Adrenal gland (tissue), 19 donors: ENCODE measurements at places on chromosomes 13 and 19. TPM values are rescaled to one million over a fixed set of nuclear protein-coding genes. Genes with fewer than 3 reads are reported as not detected.
A peak's percentile ranks its signal among the peaks of the same experiment; 100 is the strongest.

The FBXO27 gene
- 13.3 TPM for total RNA-seq

The AMER2 gene
- not detected for total RNA-seq

The TSC22D1 gene
- 59.3 TPM for total RNA-seq

The GRK1 gene
- total RNA-seq = not detected

The KLK15 gene
- 1.0 TPM for total RNA-seq

DNA sequence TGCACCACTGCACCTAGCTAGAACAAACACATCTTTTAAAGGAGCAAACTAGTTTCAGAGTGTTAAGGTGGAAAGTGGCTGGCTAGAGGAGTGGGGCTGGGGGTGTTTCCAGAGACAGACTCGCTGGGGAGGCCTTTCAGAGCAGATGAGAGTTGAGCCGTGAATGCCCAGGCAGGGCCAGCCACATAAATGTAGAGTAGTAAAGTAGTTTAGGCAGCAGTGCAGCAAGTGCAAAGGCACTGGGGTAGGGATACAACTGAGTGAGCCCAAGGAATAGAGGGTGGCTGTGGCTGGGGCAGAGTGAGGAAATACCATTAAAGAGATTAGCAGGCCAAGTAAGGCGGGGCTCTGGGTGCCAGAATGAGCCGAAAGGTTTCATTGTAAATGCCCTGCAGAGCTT, 72.0 kb downstream of the ALOX5AP start:
- no peak for DNase-seq
- H3K4me3 ChIP-seq = no peak overlapping the region
- no peaks in the 10 kb centered on the region for H3K36me3 ChIP-seq
- H3K27me3 ChIP-seq = no peaks in the 10 kb centered on the region

GRCh38 chr13:51453959-51454703, 1.3 kb upstream of the INTS6 start:
- peaks cover 36% of the 10 kb centered on the region for H3K4me1 ChIP-seq
- H3K27ac ChIP-seq = peak overlapping the region; percentile 99
- no peaks in the 10 kb centered on the region for H3K36me3 ChIP-seq

DNA sequence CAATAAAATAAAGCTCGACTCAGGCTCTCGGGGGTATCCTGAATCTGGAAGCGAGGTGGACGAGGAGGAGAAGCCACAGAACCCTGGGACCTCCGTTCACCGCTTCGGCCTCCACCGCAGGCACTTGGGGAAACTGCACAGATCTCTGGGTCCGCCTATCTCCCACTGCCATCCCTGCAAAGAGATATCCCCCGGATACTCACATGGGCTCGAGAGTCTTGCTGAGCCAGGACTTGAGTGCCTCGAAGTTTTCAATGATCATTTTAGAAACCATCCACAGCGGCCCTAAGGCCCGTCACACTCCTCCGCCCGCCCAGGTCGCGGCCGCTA, 589 bp downstream of the RBM26 start:
- no peak for DNase-seq
- peak overlapping the region; percentile 77 for H3K4me3 ChIP-seq
- H3K27ac ChIP-seq = peak overlapping the region; percentile 94
- no peaks in the 10 kb centered on the region for H3K36me3 ChIP-seq

DNA sequence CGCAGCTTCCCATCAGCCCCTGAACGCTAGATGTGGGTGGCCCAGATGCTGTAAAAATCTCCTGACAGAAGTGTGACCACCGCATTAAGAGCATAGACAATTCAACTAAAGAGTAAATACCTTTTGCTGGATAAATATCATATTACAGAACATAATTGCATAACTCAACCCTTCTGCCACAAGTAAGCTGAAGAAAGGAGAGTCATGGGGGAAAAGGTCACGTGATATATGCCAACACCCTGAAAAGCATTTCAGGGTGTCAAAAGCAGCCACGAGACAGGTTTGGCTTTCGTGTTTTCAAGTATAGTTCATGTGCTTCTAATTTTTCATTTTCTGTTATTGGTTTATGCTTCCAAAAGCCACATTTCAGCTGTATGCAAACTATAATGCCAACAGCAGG, 71.3 kb downstream of the LHFPL6 start:
- no peaks in the 10 kb centered on the region for H3K27me3 ChIP-seq
- no peak overlapping the region for H3K27ac ChIP-seq
- H3K4me3 ChIP-seq = no peak overlapping the region
- H3K4me1 ChIP-seq = peaks cover 30% of the 10 kb centered on the region
- H3K36me3 ChIP-seq = no peaks in the 10 kb centered on the region

- peak; percentile 8 for DNase-seq
- H3K27me3 ChIP-seq = no peaks in the 10 kb centered on the region
- no peak overlapping the region for H3K4me3 ChIP-seq
- no peaks in the 10 kb centered on the region for H3K36me3 ChIP-seq
Measured at GRCh38 chr13:97921176-97921816, 32.2 kb upstream of the IPO5 start.

DNA sequence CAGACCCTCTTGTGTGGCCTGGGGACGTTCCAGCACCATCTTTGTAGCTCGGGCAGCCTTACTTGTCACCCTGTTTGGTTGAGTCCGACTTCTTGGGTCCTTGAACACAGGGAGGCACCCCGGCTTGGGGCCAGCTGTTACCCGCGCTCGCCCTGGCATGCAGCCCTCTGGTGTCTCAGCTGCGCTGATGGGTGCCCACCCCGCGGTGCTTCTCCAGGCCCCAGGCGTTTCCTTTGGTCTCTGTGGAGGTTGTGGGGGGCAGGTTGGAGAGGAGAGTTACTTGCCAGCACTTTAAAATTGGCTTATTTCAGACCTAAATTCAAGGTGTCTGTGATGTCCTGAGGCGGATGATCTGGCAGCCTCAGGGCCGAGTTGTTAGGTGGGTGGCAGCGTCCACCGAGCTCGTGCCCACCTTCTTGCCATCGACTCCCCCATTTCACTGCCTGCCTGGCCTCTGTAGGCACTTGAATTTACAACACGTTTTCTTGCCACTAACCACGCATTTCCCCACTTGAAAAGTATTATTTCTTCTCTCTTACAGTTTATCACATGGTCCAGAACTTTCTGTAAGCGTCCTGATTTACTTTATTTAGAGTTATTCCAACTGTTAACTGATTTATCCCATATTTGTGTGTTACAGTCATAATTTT, 16.9 kb downstream of the UBAC2 start:
- H3K27me3 ChIP-seq = no peaks in the 10 kb centered on the region
- H3K4me3 ChIP-seq = no peak overlapping the region
- H3K27ac ChIP-seq = no peak overlapping the region

DNA sequence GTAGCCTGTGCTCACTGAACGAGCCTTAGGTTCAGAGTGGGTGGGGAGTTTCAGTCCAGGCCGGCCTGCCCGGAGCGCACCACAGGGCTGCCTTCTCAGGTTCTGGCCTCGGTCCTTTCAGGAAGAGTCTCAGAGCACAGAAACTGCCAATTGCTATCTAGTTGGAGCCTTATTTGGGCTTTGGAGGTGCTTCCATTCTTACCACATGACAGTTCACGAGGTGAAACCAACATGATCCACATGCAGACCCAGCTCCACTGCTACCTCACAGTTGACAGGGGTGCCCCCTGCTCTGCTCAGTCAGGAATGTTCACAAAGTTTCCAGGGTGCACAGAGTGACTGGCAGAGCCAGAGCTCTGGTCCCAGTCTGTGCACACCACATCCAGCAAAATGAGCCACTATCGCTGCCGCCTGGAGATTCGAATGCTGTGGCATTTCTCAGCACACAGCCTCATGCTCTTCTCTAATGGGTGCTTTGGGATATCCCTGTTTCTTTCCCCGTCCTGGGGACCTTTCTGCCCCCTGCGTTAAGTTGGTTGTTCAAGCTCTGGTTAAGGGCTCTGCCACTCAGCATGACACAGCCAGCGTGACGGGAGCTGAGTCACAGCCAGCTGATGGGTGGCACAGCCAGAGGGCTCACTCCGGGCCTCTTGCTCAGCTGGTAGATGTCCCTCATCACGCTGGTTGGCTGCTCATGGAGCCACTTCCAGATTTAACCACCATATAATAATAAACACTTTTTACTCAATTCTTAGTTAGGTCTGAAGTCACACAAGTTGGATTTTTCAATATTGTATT, 7.5 kb upstream of the SACS start:
- no peak overlapping the region for H3K4me3 ChIP-seq
- DNase-seq = no peak
- no peak overlapping the region for H3K27ac ChIP-seq
- H3K27me3 ChIP-seq = no peaks in the 10 kb centered on the region
- no peaks in the 10 kb centered on the region for H3K36me3 ChIP-seq
- no peaks in the 10 kb centered on the region for H3K4me1 ChIP-seq

DNA sequence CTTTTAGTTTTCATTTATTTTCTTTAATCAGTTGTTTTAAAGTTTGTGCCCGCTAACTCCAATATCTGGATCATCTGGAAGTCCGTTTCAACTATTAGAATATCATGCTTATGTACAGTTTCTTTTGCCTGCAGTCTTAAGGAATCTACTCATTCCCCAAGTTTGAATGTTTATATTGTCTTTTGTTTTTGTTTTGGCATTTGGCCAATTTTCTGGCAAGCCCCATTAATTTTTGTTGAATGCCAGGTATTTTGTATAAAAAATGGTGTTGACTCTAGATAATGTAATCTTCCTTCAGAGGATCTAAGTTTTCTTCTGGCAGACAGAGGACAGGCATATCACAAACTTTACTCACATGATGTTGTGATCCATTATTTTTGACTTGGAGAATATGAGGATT, 11.1 kb upstream of the ZNF235 start:
- DNase-seq = no peak
- H3K4me1 ChIP-seq = no peaks in the 10 kb centered on the region
- H3K27ac ChIP-seq = no peak overlapping the region
- H3K4me3 ChIP-seq = no peak overlapping the region

- H3K27ac ChIP-seq = no peak overlapping the region
- no peaks in the 10 kb centered on the region for H3K27me3 ChIP-seq
- peaks cover 30% of the 10 kb centered on the region for H3K4me1 ChIP-seq
- H3K36me3 ChIP-seq = no peaks in the 10 kb centered on the region
Measured at GRCh38 chr19:46488551-46488950, 7.1 kb downstream of the PNMA8B start.

DNA sequence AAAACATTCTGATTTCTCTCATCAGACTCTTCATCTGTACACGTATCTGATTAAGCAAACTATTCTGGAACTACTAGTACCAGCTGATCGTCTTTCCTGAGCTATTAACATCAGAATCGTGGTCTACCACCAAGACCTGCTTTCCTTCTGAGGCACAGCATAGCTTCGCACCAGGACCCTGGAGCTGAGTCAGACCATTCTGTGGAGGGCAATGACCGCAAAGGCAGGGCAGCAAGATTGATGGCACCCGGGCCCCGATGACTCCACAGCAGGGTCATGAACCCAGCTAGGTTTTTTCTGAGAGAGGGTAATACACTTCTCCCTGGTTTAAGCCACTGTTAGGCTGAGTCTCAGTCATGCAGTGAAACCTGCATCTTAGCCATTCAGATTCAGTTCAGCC, 158.7 kb upstream of the GPR12 start:
- no peaks in the 10 kb centered on the region for H3K36me3 ChIP-seq
- H3K4me1 ChIP-seq = no peaks in the 10 kb centered on the region
- no peak overlapping the region for H3K4me3 ChIP-seq
- no peak overlapping the region for H3K27ac ChIP-seq
- peak; percentile 72 for DNase-seq

DNA sequence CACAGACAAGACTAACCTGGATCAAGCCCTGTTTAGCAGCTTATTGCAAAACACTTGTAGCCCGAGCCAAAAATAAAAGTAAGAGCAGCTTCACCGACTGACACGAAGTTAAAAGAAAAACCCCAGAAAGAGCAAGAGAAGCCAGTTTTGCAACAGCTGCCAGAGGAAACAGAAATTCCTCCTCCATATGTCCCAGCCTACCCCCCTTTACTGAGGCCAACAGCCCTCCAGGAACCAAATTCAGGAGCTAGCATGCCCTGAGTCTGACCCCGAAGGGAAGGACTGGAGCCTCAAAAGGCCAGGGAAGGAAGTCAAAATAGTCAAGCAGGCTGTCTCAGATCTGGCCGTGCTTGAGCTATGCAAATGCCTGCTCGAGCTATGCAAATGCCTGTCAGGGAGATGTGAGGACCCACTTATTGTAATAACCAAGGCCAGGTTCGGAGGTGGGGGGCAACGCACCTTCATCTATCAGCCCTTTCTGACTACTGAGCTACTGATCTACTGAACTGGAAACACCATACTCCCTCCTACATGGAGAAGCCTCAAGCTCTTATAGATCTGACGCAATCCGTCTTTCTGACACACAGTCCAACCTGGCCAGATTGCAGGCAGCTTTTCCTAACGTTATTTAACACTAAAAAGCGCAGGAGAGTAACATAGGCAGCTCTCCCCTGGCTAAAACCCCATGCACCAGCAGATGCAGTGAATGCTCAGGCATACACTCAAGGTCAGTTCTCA, 6.7 kb downstream of the SIGLEC11 start:
- H3K4me1 ChIP-seq = peaks cover 72% of the 10 kb centered on the region
- H3K4me3 ChIP-seq = no peak overlapping the region
- H3K27me3 ChIP-seq = no peaks in the 10 kb centered on the region
- H3K27ac ChIP-seq = peak overlapping the region; percentile 50
- no peaks in the 10 kb centered on the region for H3K36me3 ChIP-seq
- no peak for DNase-seq

GRCh38 chr13:98834254-98834960, 81.9 kb upstream of the SLC15A1 start:
- no peaks in the 10 kb centered on the region for H3K4me1 ChIP-seq
- no peak overlapping the region for H3K4me3 ChIP-seq
- no peaks in the 10 kb centered on the region for H3K27me3 ChIP-seq
- H3K27ac ChIP-seq = no peak overlapping the region
- no peak for DNase-seq

DNA sequence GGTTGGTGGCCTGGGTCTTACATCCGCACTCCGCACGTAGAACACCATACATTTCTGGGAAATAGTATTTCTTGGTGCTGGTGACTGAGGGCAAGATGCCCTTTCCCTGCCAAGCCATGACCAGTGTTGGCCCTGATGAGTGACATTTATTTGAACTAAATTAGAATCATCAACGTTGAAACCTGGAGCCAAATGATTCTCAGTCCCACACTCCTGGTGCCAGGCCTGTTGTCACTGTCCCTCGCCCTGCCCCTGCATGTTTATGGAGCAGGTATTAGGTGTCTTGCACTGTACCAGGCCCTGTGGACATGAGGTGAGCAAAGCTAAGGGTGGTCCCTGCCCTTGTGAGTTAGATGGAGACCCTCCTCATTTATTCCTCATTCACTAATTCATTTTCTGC, 5.8 kb downstream of the CHST8 start:
- DNase-seq = no peak
- H3K4me1 ChIP-seq = peaks cover under 1% of the 10 kb centered on the region
- H3K4me3 ChIP-seq = no peak overlapping the region
- H3K36me3 ChIP-seq = no peaks in the 10 kb centered on the region
- H3K27me3 ChIP-seq = peaks cover 19% of the 10 kb centered on the region

- H3K27me3 ChIP-seq = no peaks in the 10 kb centered on the region
- DNase-seq = no peak
- H3K27ac ChIP-seq = no peak overlapping the region
- H3K4me1 ChIP-seq = no peaks in the 10 kb centered on the region
- H3K36me3 ChIP-seq = no peaks in the 10 kb centered on the region
- no peak overlapping the region for H3K4me3 ChIP-seq
Measured at GRCh38 chr13:62292714-62293480, 877.2 kb upstream of the PCDH20 start.
